ENCODE measurements at places on chromosomes 7 and 10.
A peak's percentile ranks its signal among the peaks of the same experiment; 100 is the strongest.

GRCh38 chr10:101092881-101093354 lies 31.1 kb downstream of the KAZALD1 start:
- no peak for DNase-seq

- DNase-seq: no peak
Observed at GRCh38 chr7:84675633-84676034, 481.0 kb upstream of the SEMA3A start.

- no peak for DNase-seq
Observed at GRCh38 chr10:3769556-3769955, 15.5 kb downstream of the KLF6 start.

DNA sequence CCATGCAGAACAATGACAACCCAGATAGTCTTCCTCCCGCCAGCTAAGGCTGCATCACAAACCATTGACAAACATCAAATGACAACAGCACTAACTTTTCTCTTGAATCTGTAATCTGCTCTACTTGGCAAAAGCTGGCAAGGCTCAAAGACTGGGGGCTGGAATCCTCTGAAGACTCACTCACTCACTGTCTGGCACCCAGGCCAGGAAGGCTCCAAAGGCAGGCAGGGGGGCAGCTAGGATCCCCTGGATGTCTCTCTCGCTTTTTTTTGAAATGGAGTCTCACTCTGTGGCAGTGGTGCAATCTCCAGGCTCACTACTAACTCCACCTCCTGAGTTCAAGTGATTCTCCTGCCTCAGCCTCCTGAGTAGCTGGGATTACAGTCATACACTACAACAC lies 159.7 kb upstream of the GPR26 start:
- no peak for DNase-seq

GRCh38 chr7:123439191-123439590 lies 95.2 kb downstream of the IQUB start:
- no peak for DNase-seq

DNA sequence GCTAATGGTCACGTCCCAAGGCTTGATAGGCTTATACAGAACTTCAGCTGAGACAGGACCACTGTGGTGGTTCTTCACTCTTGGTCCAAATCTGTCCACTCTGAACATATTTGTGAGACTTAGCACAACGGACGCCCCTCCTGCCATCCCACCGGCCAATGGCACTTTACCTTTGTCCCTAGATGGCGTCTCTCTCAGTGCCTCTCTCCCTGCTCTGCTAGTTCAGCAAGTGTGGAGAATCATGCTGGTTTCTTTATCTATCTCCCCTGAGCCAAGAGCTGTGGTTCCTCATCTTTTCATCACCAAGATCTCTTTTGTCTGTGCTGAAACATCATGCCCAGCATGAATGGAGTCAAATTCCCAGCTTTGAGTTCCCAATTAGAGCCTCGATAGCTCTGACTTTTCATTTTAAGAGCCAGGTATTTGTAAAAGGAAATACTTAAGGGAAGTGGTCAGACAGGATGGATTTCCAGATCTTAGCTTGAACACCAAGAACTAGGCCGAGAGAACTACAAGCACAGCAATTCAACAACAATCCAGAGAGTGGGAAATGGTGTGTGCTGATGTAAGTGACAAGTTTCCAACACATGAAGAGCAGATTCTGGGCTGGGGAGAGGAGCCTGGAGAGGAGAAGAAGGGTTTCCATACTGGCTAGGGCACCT lies 69.5 kb downstream of the ZNF800 start:
- no peak for DNase-seq

- DNase-seq: no peak
Observed at GRCh38 chr7:137146552-137147337, 196.8 kb downstream of the PTN start.

DNA sequence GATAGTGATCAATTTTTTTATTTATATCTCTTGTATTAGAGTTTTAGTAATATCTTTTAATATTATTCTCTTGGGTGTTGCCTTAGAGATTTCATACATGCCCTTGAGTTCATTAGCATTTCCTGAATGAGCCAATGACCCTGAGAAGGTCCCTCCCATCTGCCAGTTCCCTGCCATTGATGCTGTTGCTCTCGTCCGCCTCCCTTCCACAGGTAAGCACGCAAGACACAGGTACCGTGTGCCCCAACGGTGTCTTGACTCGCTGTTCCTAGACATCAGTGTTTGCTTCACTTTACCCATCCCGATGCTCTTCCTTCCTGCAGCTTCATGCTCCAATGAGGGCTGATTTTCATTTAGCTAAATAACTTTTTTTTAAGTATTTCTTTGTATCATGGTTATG lies 19.7 kb upstream of the PWWP2B start:
- DNase-seq: no peak

DNA sequence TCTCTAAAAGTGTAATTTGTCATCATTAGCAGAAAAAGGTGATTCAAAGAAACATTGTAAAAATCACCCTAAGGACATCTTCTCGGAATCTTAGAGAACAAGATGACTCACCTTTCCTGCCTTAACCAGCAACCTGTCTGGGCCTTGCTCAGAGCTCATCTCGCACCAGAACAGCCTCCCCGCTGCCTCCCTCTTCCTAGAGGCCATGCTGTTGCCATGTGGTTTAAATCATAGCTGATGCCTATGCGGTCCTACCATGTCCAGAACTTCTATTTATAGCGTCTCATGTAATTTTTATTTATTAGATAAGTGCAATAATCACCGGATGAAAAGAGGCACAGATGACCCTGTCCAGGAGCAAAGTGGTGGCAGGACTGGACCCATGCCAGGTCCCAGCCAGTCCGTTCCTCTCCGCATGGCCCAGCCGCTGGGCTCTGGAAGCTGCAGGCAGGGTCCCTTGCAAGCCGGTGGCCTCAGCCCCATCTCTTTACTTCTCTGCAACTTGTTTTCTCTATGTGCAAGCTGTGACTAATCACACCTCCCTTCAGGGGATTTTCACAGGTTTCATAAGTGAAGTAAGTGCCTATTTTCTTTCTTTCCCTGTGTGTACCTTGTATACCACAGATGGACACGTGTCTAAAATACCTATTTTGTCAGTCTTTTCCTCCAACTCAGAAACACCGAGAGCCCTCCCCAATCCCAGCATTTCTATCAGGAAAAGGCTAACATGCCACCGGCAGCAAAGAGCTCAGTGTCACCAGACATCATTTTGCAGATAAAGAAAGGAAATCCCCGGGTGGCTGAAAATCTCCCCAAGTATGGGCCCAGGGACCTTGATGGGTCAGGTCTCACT lies 27.1 kb downstream of the KLF6 start:
- DNase-seq: no peak

GRCh38 chr7:699476-700170 lies 26.9 kb upstream of the DNAAF5 start:
- no peak for DNase-seq

DNA sequence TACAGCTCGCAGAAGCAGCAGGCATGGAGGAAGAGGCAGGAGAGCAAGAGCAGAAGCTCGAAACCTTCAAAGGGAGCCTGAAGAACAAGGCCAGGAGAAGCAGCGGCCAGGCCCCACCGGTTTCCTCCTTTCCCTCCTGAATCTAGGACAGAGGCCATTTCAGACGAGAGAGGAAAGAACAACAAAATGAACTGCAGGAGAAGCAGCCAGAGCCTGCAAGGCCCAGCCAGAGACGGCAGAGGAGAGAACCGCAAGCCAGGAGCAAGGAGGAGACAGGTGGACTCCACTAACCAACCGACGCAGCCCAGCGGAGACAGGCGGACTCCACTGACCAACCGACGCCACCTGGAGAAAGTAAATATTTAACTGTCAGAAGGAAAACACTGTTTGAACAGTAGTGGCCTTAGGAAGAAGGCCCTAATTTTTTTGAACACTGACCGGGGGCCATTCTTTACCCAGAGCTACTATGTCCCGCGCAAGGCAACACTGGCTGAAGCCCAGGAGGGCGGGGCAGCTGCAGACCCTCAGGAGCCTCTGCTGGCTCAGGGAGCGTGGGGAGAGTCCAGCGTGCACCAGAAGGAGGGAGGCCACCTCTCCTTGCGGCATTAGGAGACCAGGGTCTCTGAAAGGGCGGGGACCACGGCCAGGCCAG lies 559.2 kb downstream of the PTPRN2 start:
- no peak for DNase-seq

- DNase-seq: no peak
Observed at GRCh38 chr7:11551470-11551869, 280.5 kb downstream of the THSD7A start.

DNA sequence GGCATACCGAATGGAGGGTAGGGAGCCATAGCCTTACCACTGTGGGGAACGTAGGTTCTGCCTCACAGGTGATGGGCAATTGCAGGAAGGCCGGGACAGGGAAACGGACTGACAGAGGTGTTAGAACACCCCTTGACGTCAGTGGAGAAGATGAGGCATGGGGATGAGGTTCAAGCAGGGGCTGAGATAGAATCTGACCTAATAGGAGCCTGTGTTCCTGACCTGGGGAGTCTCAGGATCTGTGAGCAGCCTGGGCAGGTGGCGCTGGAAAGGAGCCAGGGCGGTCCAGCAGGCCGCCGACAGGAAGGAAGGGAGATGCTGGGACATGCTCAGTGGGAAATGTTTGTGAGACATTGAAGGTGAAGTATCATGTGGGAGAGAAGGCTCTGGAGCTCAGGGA lies 109.4 kb downstream of the WDFY4 start:
- DNase-seq: no peak

DNA sequence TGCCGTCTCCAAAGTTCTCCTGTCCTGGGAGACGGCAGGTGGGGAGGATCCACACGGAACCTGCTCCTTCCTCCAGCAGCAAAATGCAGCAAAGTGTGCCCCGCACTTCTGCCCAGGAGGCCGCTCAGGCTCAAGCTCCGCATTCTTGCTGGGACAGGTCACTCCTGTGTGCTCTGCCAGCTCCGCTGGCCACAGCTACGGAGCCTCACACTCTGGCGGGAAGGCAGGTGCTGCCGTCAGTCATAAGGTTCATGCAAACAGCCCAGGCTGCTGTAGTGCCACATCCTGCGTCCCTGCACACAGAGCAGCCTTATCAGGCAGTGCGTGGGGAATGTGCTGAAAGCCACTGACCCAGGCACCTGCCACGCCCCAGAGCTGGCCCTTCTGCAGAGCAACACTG lies 22.4 kb downstream of the ADGRA1 start:
- no peak for DNase-seq

DNA sequence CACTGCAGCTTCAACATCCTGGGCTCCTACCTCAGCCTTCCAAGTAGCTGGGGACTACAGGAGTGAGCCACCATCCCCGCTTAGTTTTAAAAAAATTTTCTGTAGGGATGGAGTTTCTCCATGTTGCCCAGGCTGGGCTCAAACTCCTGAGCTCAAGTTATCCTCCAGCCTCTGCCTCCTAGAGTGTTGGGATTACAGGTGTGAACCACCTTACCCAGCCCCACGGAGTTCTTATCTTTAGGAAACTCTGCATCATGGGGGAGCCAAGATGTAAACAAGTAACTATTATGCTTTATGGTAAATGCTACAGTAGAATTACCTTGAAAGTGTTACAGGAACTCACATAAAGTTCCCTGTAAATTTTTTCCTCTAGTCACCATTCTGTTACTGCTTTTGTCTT lies 65.3 kb downstream of the PHTF2 start:
- DNase-seq: no peak

DNA sequence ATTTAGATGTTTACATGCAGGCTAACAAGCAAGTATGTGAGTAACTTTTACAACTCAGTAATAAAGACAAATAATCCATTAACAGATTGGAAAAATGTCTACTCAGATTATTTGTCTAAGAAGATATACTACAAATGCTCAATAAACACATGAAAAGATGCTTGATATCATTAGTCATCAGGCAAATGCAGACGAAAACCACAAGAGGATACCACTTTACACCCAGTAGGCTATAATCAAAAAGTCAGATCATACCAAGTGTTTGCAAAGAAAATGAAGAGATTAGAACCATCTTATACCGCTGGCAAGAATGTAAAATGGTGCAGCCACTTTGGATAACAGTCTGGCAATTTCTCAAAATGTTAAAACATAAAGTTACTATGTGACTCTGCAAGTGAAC lies 84.1 kb downstream of the MALSU1 start:
- no peak for DNase-seq

- DNase-seq: no peak
Observed at GRCh38 chr7:30027740-30028215, 434 bp upstream of the PLEKHA8 start.

DNA sequence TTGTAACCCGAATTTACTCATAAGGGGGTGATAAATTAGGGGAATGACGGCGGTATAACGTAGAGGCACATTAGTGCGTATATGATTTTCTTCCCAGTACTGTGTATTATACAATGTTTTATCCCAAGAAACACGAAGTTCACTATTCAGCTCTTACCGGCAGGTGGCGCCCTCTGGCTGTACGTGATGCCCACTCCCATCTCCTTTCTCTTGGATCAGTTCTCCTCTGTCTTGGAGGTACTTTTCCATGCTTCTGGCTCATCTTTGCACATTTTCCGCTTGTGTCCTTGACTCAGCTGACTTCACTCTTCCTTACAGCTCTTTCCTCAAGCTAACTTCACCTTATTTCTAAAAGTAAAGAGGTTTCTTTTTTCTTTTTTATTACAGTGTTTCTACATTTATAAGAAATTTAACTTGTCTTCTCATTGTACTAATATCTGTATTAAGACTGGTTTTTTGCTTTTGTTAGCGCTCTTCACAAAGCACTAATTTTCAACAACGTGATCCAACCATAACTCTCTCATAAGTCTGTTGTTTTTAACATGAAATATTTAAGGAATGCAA lies 21.3 kb downstream of the TMEM176B start:
- DNase-seq: peak; percentile 70

DNA sequence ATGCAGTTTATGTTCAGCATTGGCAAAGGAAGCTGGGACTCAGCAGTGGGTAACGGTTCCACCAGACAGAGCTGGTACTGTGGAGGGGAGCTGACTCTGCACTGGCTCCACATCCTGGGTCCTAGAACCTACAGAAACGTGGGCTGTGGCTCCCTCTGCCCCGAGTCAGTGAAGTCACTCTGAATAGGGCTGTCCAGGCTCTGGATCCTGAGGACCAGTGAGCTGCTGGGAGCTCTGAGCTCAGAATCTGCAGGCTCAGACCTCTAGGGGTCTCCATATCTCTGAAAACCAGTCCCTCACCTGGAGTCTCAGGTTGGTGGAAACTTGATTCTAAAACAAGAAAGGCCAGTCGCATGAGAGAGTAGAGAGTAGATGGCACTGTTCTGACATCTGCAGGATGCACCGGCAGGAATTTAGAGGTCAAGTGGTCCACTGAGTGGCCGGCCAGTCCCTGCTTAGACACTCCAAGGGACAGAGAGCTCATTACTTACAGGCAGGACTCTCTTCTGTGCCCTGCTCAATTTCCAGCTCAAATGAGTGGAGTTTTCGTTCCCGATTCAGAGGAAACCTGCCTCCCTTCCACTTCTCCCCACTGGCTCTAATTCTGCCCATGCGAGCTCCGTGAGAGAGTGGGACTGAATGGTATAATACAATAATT lies 18.6 kb downstream of the NPFFR1 start:
- no peak for DNase-seq

GRCh38 chr10:89337484-89337883 lies 9.7 kb downstream of the IFIT3 start:
- DNase-seq: no peak

Measured in activated CD8-positive, alpha-beta memory T cell treated with anti-CD3 and anti-CD28 coated beads for 1 hour (primary cell).